ENCODE measurements at places on chromosomes 2 and 18.

DNA sequence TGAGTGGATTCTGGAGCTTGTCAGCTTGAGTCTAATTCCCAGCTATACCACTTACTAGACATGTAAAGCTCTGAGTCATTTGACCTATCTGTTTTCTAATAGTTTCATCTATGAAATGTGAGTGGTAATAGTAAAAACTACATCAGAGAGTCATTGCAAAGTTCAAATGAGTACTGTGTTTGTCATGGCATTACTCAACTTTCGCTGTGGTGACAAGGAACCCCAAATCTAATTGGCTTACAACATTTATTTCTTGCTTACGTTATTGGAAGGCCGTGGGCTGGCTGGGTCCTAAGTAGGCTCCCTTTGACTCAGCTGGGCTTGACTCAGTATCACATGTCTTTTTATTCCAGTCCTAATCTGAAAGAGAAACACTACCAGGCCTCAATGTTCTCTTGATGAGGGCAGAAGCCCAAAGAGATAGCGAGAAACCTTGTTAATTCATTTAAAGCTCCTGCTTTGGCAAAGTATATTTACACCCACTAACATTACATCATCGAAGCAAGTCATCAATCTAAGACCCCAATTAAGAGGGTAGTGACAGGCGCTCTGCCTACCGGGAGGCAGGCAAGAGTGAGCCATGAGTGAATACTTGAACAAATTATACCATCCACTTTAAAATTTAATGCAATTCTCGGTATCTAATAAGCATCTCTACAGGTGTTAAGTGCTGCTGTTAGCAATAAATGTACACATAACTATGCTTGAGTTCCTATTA is 431.8 kb upstream of the SPHKAP start:
- no peak for DNase-seq

GRCh38 chr2:238596571-238597551 is 170.1 kb downstream of the ASB1 start:
- no peak for DNase-seq

DNA sequence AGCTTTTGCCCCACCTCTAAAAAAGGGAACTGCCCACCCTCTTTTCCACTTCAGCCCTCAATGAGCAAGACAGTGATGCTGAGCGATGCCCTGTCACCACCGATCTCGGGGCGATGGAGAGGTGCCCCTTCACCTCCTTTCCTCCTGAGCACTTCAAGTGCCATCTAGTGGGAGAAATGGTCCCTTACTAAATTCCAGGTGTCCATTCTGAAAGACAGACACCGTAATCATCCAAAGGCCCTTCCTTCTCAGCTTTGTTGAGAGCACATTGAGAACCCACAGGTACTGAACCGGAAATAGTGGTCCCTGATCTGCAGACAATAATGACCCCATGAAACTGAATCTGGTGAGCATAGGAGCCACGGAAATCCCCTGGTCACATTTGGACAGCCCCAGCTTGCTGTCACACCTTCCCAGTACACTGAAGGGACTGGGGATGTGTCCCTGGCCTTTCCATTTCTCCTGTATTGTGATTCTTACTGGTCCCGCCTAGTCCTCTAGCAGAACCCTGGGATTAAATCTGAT is 38.5 kb downstream of the KCTD18 start:
- DNase-seq: peak; percentile 26

DNA sequence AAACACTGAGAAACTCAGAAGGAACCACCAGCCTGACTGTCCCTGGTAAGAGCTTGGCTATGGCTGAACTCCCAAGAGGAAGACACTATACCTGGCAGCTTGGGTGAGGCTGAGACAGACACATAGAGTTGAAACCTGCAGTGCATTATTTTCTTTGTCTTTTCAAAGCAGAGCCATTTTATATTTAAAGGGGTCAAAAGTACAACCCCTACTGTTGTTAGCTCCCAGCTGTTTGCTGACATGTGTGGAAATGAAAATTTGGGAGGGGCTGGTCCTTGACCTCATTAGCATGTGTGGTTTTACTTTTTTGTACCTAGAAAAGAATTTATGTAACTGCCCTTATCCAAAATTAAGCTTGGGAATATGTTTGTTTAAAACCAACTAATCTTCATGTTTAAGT is 309.0 kb downstream of the RPRM start:
- DNase-seq: no peak

DNA sequence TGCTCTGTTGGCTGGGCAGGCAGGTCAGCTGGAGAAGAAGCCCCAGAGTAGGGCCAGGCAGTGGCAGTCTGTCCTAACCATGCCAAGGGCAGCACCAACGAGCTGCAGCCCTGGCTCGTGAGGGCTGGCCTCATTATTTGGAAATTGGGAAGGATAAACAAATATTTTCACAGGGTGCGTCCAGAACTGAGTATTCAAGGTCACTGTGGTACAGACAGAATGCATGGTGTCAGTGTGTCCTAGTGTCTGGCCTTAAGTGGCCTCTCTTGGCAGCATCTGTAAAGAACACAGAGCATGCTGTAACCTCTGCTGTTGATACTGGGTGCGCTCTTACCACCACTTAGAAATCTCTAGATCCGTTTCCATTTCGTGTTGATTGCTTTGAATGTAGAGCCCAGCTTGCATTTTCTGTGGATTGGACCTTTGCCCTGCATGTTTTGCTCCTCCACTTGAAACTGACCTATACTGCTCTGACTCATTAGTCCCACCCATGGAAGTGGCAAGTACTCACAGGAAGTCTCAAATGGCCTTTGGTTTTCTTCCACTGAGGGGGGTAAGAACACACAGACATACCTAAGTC is 88.2 kb downstream of the GREB1L start:
- no peak for DNase-seq

DNA sequence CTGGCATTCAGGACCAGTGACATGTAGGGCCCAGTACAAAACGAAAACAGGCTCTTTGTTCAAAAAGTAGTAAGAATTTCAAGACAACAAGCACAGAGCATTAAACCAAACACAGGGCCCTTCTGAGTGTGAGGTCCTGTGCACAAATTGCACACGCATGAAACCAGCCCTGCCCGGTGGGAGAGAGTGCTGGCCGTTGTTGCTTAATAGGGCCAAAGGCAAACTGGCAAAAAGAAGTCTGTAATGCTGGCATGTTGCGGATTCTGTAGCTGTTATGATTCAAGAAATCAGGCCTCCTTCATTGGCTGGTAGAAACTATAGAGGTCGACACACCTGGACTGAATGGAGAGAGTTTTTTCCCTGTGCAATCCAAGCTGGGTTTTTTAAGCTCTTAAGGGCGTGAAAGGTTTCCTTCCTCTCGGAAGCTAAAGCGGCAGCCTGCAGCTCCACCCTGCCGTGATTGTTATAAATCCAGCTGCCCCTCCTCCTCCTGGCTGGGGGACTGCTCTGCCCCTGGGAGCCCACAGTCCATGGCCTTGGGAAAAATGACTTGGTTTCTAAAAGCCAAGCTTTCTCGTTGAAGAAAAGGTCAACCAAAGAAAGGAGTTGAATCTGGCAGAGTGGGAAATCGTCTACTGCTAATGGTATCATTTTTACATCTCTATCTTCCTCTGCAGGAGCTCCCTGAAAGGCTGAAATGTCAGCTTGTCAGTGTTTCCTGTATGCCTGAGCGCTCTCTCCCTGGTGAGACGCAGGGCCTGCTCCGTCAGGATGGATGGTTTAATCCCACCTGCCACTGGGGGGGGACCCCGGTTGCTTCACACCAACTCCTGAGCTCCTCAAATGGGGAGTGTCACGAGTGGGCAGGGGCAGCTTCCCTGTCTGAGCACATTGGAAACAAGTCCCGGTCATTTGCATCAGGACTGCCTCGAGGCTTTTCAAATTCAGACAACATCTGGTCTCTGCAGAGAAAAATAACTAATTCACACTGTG is 143.6 kb downstream of the ALPK2 start:
- DNase-seq: no peak

DNA sequence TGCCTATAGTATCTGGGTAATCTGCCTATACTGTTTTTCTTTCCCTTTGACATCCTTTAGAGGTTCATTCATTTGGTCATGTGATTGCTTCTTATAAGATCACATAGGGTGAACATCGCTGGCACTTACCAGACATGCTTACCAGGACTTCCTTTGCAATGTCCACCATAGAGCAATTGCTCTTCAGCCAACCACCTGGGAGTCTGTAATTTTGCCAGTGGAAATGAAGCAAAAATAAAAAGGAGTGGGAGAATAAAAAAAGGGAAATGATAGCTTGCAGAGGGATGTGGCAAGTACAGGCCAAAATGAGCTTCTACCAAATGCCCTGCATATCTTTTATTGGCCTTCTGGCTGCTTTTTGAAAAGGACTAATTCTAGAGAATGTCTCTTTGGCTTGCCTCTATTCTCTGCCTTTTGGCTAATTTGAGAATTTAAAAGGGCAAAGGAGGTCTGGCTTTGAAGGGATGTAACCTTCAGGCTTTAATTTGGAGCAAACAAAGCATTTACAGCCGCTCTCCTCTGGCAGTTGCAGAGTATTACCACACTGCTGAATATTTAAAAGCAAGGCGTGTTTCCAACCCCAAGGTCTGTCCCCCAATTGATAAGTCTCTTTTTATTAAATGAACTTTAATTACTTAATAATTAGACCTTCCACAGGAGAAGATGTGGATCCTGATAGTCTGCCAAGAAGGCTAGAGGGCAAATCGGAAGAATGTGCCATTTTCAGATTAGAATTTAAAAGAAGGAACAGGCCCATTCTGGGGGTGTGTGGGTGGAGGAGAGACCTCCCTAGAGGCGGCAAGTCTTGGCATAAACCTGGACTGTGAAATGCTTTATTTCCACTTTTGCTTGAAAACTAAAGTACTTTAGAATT is 557.9 kb downstream of the DCC start:
- DNase-seq: no peak

DNA sequence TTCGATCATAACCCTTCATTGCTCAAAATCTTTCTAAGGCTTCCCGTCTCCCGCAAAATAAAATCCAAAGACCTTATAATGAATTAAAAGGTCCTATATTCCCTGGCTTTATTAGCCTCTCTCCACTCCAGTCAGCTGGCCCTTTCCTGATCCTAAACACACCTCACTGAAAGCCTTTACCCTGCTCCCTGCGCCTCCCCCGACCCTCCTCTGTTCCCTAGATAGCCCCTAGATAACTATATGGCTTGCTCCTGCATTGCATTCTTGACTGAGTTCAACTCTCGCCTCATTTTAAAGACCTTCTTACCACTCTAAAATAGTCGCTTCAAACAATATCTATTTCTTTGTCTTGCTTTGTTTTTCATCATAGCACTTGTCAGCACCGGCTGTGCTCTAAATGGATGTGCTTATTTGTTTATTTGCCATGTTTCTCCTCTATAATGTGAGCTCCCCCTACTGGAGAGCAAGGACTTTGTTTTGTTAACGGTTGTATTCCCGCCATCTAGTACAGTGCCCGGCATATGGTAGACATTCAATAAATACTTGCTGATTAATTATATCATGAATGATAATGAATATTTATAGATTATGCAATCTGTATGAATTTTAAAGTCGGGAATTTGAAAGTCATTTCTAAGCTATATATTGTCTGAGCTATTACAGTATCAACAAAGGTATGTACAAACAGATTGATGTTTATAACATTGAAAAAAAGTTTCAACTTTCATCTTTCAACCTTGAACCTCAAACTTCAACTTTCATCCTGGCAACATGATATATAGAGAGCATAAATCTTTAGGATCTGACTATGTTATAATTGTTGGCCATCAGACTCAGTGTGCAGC is 32.4 kb upstream of the VIT start:
- DNase-seq: peak; percentile 77

DNA sequence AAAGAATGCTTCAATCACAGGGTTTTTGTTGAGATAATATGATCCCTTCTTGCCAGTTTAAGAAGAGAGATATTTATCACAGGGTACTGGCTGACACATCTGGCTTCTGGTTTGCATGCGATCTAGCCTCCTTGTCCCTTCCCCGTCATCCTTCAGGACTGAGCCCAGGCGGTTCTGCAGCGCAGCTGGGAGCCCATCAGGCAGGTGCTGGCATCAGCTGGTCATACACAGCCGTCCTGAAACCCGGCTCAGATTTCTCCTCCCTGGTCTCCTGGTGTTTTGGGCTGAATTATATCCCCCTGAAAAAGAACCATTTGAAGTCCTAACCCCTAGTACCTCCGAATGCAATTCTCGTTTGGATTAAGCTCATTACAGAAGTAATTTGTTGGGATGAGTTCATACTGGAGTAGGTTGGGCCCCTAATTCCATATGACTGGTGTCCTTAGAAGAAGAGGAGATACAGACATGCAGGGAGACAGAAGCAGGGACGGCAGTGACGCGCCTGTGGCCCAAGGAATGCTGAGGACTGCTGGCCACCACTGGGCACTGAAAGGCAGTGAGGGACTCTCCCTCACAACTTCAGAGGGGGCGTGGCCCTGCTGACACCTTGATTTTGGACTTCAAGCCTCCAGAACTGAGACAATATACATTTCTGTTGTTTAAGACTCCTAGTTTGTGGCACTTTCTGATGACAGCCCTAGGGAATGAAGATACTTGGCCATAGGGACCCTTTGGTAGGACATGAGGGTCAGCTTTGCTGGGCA is 83.9 kb upstream of the ODC1 start:
- no peak for DNase-seq

- DNase-seq: no peak
Observed at GRCh38 chr2:128812183-128812940, 493.7 kb upstream of the HS6ST1 start.

- no peak for DNase-seq
Observed at GRCh38 chr2:62136956-62137830, 58.7 kb upstream of the B3GNT2 start.

DNA sequence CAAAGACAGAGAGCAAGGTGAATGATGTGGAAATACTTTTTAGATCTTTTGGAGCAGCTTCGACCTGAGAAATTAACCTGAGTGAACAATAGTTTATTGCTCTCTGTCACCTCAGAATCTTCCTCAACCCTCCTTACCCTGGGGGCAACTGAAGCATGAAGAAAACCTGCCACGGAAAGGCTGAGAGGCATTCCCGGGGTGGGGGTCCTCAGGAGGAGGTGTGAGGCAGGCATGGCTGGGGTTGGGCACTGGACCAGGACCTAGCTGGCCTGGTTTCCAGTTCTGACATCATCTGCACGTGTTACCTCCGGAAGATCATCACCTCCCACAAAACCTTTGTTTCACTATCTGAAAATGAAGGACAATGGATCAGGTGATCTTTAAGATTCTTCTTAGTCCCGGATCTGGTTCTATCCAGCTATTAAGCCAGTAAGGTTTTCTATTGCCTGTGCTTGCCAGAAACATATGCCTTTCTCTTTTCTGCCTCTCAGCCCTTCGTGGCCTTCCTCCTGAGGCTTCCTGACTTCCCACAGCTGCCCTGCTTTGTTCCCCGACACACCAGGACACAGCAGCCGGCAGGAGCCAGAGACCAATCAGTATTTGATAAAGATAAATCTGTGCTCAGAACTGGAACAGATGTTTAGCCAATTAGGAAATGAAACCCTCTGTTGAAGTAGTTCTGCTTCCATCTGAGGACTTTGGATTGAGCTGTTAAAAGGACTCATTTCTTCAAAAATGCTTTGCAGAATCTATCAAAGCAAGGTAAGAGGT is 232.5 kb downstream of the TDRD15 start:
- DNase-seq: no peak

DNA sequence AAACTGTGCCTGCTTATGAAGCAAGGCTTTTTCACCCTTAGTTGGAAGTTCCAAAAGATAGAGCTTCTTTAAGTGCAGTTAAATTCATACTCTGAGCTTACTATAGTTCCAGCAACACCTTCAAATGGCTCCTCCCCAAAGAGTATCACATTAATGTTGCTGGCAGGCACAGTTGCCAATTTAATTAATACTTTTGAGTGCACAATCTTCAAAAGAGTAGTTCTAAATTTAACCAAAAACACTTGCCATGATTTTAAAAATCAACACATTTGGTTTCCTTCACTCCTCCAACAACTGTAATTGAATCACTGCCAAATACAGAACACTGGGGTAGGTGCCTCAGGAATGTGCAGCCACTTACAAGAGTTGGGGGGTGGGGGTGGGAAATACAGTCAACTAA is 150.6 kb upstream of the UBE2E3 start:
- DNase-seq: no peak
